ENCODE measurements at places on chromosomes 11 and 22. TPM values are rescaled to one million over a fixed set of nuclear protein-coding genes. Genes with fewer than 3 reads are reported as not detected.

SSH3 gene
- 30.3 TPM for total RNA-seq

MOV10L1 gene
- not detected for total RNA-seq

ALKBH3 gene
- 26.6 TPM for total RNA-seq

ACCS gene
- total RNA-seq: 19.0 TPM

CPT1A gene
- total RNA-seq: 28.7 TPM

KCNC1 gene
- 0.14 TPM for total RNA-seq

OR52H1 gene
- total RNA-seq: not detected

FAM180B gene
- total RNA-seq: not detected

NPTXR gene
- total RNA-seq: 8.7 TPM

MED15 gene
- total RNA-seq: 60.3 TPM

AGBL2 gene
- total RNA-seq: 1.4 TPM

CHORDC1 gene
- 59.8 TPM for total RNA-seq

RASSF10 gene
- total RNA-seq: 2.1 TPM

GAL3ST1 gene
- total RNA-seq: 11.1 TPM

HTR3A gene
- total RNA-seq: not detected

FZD4 gene
- 1.2 TPM for total RNA-seq

DNAJB7 gene
- not detected for total RNA-seq

TTC28 gene
- 3.1 TPM for total RNA-seq
